Activated CD8-positive, alpha-beta T cell treated with anti-CD3 and anti-CD28 coated beads for 36 hours (primary cell): ENCODE measurements at places on chromosomes 2 and 18. TPM values are rescaled to one million over a fixed set of nuclear protein-coding genes. Genes with fewer than 3 reads are reported as not detected.

The ICA1L gene
- total RNA-seq = 7.1 TPM

The STON1 gene
- 0.95 TPM for total RNA-seq

- no peaks in the 10 kb centered on the region for H3K36me3 ChIP-seq
- no peak overlapping the region for H3K27ac ChIP-seq
- H3K27me3 ChIP-seq = no peaks in the 10 kb centered on the region
- H3K4me3 ChIP-seq = no peak overlapping the region
- DNase-seq = no peak
- H3K4me1 ChIP-seq = peaks cover 10% of the 10 kb centered on the region
These were observed 166.2 kb downstream of the TGIF1 start for GRCh38 chr18:3616142-3616541.

- DNase-seq = peak; percentile 69
- peak overlapping the region; percentile 84 for H3K27ac ChIP-seq
- H3K4me3 ChIP-seq = peak overlapping the region; percentile 51
- peaks cover 2% of the 10 kb centered on the region for H3K27me3 ChIP-seq
These were observed 55.1 kb upstream of the MAP4K3 start for GRCh38 chr2:39492095-39492590.

DNA sequence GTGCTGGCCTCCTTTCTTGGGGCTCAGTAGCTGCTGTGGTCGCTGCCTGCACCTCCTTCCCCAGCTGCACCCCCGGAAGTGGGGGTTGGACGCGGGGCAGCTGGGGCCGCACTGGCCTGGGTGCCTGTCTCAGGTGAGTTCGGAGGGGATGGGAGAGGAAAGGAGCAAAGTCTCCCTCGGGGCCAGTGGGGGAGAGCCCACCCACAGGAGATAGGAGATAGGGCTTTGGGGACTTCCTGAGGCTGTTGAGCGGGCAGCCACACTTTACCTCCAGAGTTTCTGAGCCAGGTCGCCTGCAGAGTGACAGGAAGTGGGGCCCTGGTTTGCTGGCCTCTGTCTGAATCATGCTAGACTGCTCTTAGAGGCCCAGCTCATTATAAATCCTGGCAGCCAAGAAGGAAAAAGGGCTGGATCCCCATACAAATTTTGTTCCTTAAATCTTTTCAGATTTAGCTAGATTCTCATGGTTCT is 8.1 kb downstream of the MBP start:
- H3K4me1 ChIP-seq = peaks cover 89% of the 10 kb centered on the region
- peak overlapping the region; percentile 98 for H3K27ac ChIP-seq

- H3K4me1 ChIP-seq = peaks cover 10% of the 10 kb centered on the region
- no peak overlapping the region for H3K4me3 ChIP-seq
- no peak overlapping the region for H3K27ac ChIP-seq
- H3K27me3 ChIP-seq = no peaks in the 10 kb centered on the region
These were observed 8.8 kb upstream of the NAB1 start for GRCh38 chr2:190640117-190640516.

GRCh38 chr2:127361929-127362885 is 25.6 kb downstream of the MAP3K2 start:
- H3K27me3 ChIP-seq = no peaks in the 10 kb centered on the region
- DNase-seq = no peak
- no peak overlapping the region for H3K4me3 ChIP-seq
- H3K27ac ChIP-seq = no peak overlapping the region
- H3K4me1 ChIP-seq = peaks cover 69% of the 10 kb centered on the region

The KCNJ3 gene
- not detected for total RNA-seq

The ERLEC1 gene
- 15.6 TPM for total RNA-seq

DNA sequence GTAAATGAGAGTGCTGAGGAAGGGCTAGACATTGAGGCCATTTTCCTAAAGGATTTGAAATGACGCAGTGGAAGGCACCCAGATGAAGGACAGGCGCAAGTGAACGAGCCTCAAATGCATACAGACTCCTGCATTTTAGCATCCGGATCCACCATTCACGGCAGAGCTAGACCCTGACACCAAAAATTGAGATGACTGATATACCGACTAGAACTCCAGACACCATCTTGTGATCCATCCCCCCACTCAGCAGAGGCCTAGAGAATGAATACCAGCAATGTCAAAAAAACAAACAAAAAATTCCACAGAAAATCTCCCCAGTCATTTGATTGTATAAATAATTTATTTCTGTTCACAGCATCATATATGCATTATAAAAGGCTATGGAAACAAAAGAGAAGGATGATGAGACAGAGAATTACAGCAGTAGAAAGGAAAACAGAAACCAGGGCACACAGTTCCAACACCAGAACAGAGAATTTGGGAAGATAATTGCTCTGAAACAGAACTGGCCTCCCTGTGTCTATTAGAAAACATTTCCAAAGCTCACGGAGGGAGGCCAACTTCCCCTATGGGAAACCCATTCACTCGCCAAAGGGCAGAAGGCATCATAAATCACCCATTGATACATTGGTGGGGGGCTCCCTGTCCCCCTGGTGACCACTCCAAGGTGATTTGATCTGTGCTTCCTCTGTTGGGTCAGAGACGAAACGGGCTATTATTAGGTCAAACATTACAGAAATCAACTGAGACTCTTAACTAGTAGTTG is 4.0 kb downstream of the ARL4C start:
- DNase-seq = peak; percentile 37
- peaks cover 48% of the 10 kb centered on the region for H3K36me3 ChIP-seq
- no peaks in the 10 kb centered on the region for H3K27me3 ChIP-seq
- H3K4me3 ChIP-seq = peak overlapping the region; percentile 90

- H3K36me3 ChIP-seq = no peaks in the 10 kb centered on the region
- no peak overlapping the region for H3K4me3 ChIP-seq
- no peak for DNase-seq
- no peak overlapping the region for H3K27ac ChIP-seq
- H3K4me1 ChIP-seq = peaks cover 12% of the 10 kb centered on the region
These were observed 304.3 kb upstream of the PARD3B start for GRCh38 chr2:204240961-204241360.

- no peaks in the 10 kb centered on the region for H3K4me1 ChIP-seq
- no peak overlapping the region for H3K4me3 ChIP-seq
- H3K36me3 ChIP-seq = no peaks in the 10 kb centered on the region
- H3K27me3 ChIP-seq = no peaks in the 10 kb centered on the region
- no peak for DNase-seq
These were observed 252.2 kb upstream of the CDH20 start for GRCh38 chr18:61080954-61081528.

The THSD7B gene
- not detected for total RNA-seq

- no peak for DNase-seq
- H3K4me1 ChIP-seq = peaks cover 3% of the 10 kb centered on the region
- no peak overlapping the region for H3K4me3 ChIP-seq
- H3K27me3 ChIP-seq = no peaks in the 10 kb centered on the region
These were observed 53.9 kb downstream of the TNFRSF11A start for GRCh38 chr18:62379051-62379450.
